GM04504 (cell line): ENCODE measurements at places on chromosomes 3 and 15.

DNA sequence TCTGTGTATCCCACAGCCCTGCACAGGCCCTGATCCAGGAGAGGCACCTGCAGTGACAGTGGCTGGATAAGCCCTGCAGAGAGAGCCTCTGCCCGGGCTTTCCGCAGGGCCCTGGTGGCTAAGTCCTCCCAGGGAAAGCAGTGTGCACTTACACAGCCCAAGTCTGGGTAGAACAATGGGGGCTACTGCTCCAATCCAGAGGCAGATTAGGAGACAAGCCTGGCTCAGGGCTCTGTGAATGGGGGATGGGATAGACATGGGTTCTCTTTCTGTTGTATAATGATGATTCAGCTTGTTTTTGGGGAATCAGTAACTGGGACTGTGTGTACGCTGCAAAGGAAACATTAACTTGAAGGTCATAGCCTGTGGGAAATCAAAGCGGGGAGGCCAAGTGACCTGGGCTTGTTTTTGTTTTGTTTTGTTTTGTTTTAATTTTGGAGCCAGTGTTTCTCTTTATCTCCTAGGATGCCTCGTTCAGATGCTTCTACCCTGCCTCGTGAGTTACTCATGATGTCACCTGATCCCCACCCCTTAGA lies 4.1 kb upstream of the ALDH1L1 start:
- no peak for DNase-seq

DNA sequence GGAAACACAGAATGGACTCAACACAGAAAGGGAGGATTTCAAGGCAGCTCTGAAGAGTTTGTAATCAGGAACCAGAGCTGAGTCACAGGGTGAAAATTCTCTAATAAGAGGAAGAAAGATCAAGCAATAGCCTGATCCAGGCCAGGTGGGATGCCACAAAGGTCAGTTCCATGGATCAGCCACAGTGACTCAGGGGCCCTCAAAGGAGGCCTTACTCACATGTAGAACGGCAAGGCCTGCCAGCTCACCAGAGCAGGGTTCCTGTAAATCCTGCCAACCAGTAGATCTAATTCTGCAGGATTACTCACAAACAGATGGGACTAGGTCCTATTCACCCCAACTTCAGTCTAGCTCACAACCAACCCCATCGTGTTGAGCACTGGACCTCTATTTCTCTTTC lies 78.3 kb upstream of the PPP2R3A start:
- DNase-seq, result peak; percentile 36

- no peak for DNase-seq
These were observed 10.8 kb downstream of the CTSH start for GRCh38 chr15:78933823-78934654.

DNA sequence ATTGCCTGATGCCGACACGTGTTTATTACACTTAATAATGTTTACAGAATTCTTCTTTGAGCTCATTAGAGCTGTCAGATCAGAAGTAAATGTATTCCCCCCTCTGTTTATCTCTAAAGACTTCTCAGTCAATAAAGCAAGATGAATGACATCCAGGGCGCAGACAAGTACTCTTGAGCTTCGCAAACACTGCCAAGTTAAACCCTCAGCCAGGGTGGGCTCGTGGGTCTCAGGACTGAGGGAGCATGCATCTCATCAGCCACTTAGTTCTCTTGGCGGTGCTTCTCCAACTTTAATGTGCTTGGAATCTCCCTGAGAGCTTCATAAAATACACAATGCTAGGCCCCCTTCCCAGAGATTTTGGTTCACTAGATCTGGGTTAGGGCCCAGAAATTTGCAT lies 333.9 kb upstream of the THRB start:
- DNase-seq, result no peak

DNA sequence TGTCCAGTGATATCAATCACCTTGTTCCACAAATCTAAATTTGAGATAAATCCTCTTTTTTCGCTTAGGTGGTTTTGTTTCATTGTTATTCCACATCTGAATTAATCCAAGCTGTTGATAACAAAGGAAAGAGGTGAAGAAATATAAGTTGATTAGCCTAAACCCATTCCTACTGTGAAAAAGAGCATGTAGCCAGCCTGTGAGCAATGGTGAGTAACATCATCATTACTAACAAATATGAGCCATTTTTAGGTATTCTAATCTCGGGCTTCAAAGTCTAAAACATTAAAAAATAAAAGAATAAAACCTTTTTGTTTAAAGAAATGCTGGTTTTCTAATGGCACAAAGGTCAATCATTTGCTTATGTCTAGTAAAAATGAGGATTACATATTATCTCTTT lies 52.1 kb upstream of the P3H2 start:
- DNase-seq, result no peak

GRCh38 chr3:46361408-46362283 lies 7.7 kb downstream of the CCR2 start:
- no peak for DNase-seq

GRCh38 chr3:1855841-1856240 lies 242.8 kb upstream of the CNTN4 start:
- no peak for DNase-seq

- DNase-seq, result no peak
These were observed 27.7 kb downstream of the ABTB1 start for GRCh38 chr3:127700406-127700805.

DNA sequence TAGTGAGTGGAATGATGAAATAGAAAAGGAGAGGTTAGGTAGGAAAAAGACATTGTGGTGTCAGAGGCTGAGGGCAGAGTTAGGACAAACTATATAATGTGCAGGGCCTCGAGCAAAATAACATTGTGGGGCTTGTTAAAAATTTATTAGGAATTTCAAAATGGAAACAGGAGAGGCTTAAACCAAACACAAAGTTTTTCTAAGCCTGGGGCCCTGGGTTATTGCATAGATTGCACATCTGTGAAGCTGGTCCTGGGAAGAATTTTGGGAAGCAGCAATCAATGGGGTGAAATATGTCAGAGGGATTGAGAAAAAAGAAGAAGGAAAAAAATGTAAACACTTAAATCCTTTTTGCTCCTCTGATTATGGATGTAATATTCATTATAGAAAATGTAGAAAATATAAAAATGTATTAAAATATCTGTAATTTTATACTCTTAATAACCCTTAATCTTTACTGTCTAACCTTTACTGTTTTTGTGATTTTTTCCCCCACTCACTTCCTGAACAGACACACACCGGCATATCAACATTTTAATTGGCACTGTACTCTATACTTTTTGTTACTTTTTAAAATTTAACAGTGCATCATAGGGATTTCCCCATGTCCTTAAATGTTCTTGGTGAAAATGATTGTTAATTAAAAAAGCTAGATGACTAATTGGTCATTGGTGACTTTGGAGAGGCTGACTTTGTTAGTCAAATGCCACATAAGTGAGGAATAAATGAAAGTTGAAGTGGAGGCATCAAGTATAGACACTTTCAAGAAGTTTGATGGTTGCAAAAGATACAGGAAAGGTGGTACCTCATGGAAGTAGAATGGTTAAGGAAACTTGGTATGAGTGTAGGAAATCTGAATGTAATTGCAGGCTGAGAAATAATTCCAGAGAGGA lies 183.4 kb downstream of the NFKBIZ start:
- no peak for DNase-seq

DNA sequence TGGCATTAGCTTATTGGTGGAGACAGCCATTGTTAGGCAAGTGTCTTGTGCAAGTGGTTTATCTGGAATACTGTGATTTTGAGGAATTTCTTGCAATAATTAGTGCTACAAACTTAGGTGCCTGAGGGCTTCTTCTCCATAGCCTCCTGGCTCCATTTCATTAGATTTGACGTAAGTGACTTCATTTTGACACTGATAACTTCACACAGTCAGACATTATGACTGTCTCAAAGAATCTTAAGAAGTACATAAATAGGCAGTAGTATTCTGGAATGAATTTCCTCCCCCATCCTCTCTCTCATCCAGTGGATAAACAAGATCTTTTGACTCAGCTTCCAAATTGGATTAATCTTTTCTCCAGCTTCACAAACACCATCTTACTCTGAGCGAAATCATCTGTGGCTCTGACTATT lies 19.0 kb downstream of the ARL14 start:
- no peak for DNase-seq

GRCh38 chr3:44337248-44337785 lies 1.2 kb upstream of the TCAIM start:
- DNase-seq, result no peak
